ENCODE measurements at places on chromosomes 6 and 20. TPM values are rescaled to one million over a fixed set of nuclear protein-coding genes. Genes with fewer than 3 reads are reported as not detected.

Gene PROKR2
- not detected for total RNA-seq

Gene RAB32
- total RNA-seq = 21.3 TPM

Gene GLP1R
- total RNA-seq = 0.10 TPM

Gene BFSP1
- total RNA-seq = 1.3 TPM

Gene AIF1
- 23.8 TPM for total RNA-seq
